ENCODE measurements at places on chromosomes 4 and X.

GRCh38 chr4:184406958-184407391 is 67.4 kb downstream of the IRF2 start:
- DNase-seq, result no peak

GRCh38 chr4:47862297-47862696 is 24.4 kb upstream of the CORIN start:
- DNase-seq, result no peak

DNA sequence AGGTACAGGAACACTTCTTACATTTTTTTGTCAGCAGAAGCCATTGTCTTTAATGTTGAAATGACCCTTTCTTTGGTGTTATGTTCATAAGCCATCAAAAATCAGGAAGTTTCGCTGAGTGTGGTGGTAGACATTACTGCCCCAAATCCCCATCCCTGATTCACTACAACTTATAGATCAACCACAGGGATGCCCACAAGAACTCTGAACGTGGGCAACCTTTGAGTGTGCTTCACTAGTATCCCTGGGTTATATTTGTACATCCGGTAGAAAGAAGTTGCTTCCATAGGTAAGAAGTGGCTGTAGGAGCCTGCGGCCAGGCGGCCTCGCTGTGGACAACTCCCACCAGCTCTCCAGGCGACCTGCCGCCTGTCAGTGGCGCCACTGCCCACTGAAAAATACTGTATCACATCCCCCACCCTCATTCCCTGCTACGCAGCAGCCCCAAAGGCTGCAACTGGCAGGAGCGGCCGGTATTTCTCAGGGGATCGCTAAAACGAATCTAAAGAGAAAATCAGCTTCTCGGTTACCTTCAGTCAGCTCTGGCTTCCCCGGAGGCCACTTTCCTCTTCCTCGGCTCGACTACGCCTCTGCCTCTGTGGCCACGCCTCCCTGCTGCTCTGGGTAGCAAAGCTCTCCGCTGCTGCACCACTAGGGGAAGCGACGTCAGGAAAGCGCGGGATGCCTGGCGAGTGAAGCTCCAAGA is 13.9 kb upstream of the ETDC start:
- peak; percentile 38 for DNase-seq

GRCh38 chr4:22515888-22516541 is at the start of gene ADGRA3:
ADGRA3 (minus strand) TSS chr4:22516066; CDS start chr4:22515784, 282 bp downstream.
- peak; percentile 27 for DNase-seq

- no peak for DNase-seq
Observed at GRCh38 chr4:111648056-111648455, 497.2 kb upstream of the FAM241A start.

- no peak for DNase-seq
Observed at GRCh38 chr4:53557669-53558064, 33.6 kb downstream of the LNX1 start.

- no peak for DNase-seq
Observed at GRCh38 chr4:185481401-185481800, 9.9 kb upstream of the CCDC110 start.

DNA sequence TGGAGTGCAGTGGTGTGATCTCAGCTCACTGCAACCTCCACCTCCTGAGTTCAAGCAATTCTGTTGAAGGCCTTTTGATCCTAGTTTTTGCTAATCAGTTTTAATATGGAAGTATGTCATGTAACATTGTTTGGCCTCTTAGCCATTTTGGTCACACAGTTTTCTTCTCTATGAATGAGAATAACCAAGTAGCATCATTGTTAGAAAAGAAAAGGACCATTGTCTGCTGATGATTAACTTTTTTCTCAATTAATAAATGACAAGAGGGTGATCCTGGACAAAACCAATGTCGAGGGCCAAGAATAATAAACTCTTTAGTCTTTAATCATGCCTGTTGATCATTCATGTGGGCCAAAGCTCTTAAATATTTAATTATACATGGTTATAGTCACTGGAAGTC is 289.3 kb upstream of the MAGEB2 start:
- DNase-seq, result no peak

- peak; percentile 80 for DNase-seq
Observed at GRCh38 chr4:37721995-37722638, 35.9 kb upstream of the RELL1 start.

- DNase-seq, result no peak
Observed at GRCh38 chr4:94156826-94157225, 50.8 kb upstream of the SMARCAD1 start.

DNA sequence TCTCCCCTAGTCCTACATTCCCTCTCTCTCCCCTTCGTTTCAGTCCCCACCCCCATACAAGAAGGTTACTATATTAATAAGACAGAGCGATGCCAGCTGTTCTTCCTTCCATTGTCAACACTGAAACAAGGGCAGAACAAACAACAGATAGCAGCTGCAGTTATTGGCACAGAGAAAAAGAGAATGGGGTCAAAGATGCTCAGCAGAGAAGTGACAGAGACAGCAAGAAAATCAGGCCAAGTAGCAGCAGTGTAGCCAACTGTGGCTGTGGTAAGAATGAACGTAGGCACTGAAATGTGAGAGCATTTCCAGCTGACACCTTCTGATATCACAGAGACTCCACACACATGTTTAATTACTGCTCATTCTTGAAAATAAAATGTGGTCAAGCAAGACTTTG is 641.8 kb downstream of the FSTL5 start:
- DNase-seq, result no peak

- no peak for DNase-seq
Observed at GRCh38 chr4:173522160-173522950, 7.7 kb downstream of the HAND2 start.

DNA sequence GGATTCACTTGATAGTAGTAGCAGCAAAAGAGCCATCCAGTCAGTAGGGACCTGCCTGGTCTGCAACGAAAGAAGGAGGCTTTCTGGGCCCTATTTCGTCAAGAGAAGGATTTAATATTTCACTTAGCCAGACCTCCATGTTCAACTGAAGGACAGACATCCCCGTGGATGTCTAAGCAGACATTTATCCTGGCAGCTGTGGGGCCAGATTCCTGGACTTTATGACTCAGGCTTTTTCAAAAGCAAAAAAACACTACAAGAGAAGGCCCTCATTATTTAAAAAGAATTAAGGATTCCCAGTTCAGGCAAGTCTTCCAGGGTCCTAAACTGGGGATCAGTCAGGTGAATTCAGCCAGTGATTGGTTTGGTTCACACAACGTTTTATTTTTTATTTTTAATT is 88.5 kb upstream of the TSPAN5 start:
- no peak for DNase-seq

GRCh38 chrX:132271311-132271778 is 52.1 kb upstream of the RAP2C start:
- DNase-seq, result no peak

DNA sequence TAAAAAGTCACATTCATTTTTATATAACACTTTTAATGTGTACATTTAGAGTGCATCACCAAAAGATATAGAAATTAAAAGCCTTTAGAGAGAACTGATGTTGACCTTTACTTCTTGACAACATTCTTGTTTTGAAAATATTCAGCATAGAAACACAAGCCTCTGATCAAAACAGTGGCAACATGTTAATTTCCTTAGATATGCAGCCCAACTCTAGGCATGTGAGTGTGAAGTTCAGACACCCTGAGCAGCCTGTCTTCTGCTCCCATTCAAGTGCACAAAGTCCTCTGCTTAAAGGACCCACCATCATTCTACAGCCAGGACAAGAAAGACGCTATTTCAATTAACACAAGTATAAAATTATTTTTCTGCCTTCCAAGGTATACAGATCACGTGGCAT is 60.0 kb downstream of the PPP3CA start:
- no peak for DNase-seq

DNA sequence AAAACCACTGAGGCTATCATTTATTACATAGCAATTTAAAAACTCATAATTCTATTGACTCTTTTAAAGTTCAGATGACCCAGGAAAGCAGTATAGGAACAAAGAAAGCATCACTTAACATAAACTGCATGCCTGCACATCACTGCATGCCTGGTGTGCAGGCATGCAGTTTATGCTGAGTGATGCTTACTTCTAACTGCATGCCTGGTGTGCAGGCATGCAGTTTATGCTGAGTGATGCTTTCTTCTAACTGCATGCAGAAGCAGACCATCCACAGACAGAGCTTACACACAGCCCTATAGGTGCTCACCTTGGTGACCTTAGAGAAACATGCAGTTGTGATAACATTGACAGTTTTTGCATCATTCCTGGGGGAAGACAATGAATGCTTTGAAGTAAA is 17.0 kb downstream of the SDAD1 start:
- no peak for DNase-seq

DNA sequence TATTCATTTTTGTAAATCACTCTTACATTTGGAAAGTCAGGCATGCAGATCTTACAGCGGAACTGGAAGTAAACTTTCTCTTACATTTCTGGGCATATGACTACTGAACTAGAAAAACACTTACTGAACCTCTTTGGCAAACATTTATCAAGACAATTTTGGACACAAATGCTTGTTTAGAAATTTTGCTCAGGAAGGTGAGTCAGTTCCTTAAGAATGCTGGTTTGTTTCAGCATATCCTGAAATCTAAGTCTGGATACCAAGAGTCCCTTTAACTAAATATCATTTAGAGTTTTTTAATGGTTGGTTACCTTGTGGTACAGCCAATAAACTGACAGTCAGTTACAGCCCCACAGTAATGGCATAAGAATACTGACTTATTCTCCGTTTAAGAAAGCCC is 15.0 kb downstream of the SHISA3 start:
- no peak for DNase-seq

DNA sequence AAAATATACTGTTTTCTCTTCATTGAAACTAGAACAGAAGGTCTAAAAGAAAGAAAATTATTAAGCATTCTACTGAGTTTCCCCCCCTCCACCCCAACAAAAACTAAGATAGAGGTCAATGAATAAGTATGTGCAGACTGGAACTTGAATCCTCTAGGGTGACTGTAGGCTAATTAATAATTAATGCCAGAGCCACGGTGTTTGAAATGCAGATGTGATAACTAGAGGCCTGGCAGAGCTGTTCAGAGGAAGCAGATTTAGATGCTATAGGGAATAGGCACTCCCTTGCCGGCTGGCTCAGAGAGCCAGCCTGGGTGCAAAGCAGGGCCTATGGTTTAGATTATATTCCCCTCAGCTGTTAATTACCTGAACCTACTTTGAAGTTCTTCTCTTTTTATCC is 12.2 kb upstream of the POU3F4 start:
- DNase-seq, result no peak

DNA sequence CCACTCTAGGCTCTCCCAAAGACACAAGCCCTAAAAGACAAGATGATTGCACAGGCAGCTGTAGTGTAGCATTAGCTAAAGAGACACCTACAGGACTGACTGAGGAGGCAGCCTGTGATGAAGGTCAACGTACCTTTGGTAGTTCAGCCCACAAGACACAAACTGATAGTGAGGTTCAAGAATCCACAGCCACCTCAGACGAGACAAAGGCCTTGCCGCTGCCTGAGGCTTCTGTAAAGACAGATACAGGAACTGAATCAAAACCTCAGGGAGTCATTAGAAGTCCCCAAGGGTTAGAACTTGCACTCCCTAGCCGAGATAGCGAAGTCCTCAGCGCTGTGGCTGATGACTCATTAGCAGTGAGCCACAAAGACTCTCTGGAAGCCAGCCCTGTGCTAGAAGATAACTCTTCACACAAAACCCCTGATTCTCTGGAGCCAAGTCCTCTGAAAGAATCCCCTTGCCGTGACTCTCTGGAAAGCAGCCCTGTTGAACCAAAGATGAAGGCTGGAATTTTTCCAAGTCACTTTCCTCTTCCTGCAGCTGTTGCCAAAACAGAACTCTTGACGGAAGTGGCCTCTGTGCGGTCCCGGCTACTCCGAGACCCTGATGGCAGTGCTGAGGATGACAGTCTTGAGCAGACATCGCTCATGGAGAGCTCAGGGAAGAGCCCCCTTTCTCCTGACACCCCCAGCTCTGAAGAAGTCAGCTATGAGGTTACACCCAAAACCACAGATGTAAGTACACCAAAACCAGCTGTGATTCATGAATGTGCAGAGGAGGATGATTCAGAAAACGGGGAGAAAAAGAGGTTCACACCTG is 306.3 kb downstream of the ANK2 start:
- DNase-seq, result peak; percentile 91

DNA sequence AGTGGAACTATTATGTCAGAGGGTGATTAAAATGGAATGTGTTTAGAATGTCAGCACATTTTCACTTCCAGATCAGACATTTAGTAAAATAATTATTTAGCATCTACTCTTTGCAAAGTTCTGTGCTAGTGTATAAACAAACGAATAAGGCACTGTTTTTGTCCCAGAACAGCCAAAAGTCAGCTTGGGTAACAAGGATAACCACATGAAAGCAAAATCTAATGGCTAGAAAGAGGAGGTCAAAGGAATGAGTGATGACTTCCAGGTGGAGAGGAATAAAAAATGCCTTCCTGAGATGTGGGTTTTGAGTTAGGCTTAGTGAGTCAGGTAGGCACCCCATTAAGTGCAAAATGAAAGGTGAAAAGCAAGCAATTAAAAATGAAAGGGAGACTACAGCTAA is 112.6 kb downstream of the ATP10D start:
- DNase-seq, result no peak

GRCh38 chr4:159169404-159170302 is 66.8 kb downstream of the RAPGEF2 start:
- no peak for DNase-seq

DNA sequence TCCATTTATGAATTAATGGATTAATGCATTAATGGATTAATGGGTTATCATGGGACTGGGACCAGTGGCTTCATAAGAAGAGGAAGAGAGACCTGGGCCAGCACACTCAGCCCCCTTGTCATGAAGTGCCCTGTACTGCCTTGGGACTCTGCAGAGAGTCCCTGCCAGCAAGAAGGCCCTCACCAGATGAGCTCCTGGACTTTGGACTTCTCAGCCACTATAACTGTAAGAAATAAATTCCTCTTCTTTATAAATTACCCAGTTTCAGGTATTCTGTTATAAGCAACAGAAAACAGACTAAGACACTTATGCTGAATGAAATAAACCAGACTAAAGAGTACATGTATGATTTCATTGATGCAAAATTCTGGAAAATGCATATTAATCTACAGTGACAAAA is 119.4 kb upstream of the MSX1 start:
- DNase-seq, result no peak

GRCh38 chr4:37989398-37990260 is 29.4 kb downstream of the PTTG2 start:
- DNase-seq, result no peak

DNA sequence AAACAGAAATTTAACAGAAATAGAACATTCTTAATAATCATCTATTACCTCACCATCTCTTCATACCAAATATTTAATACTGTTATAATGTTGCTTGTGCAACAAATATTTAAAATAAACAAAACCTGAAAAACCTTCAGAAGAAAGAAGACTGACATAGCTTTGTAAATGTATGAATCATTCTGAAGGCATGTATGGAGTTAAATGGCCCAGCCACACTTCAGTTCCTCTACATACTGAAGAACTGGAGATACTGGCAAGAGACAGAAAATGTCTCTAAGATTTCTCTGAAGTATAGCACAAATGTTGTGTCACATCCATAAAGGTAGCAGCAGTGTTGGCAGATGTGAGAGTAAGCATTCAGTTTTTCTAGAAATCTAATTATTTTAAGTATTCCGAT is 275.3 kb upstream of the FGF13 start:
- no peak for DNase-seq

- DNase-seq, result no peak
Observed at GRCh38 chrX:121781991-121782390, 734.6 kb downstream of the GLUD2 start.

- DNase-seq, result peak; percentile 81
Observed at GRCh38 chr4:2755821-2756690, at the start of gene TNIP2. TNIP2 (minus strand) TSS chr4:2756336; CDS start chr4:2756289, 47 bp downstream.
